ENCODE measurements at places on chromosomes 11 and 22. TPM values are rescaled to one million over a fixed set of nuclear protein-coding genes. Genes with fewer than 3 reads are reported as not detected.

DNA sequence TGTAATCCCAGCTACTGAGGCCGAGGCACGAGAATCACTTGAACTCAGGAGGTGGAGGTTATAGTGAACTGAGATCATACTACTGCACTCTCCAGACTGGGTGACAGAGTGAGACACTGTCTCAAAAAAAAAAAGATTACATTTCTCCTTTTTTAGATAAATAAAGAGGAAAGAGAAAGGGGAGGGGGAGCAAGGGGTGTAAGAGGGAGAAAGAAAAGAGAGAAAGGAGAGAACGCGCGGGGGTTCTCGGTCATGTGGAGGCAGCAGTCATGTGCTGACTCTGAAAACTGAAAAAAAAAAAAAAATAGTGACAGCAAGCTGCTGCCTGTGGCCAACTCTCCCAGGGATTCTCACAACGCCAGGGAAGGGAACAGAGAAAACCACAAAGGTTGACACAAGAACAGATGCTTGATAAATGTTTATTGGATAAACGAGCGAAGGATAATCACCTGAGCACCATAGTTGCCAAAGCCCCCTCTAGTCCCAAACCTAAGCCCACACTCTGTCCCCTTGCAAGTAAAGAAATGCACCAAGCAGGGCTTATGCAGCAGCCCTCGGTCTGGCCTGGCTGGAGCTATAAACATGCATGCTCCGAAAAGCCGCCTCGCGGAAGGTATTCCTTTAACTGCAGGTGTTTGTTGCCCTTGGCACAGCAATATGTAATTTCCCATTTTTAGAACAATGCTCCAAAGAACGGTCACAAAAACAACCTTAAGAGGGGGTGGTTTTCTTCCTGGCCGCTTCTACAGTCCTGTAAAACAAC lies 14.5 kb downstream of the SCGB1A1 start:
- DNase-seq, result no peak

DNA sequence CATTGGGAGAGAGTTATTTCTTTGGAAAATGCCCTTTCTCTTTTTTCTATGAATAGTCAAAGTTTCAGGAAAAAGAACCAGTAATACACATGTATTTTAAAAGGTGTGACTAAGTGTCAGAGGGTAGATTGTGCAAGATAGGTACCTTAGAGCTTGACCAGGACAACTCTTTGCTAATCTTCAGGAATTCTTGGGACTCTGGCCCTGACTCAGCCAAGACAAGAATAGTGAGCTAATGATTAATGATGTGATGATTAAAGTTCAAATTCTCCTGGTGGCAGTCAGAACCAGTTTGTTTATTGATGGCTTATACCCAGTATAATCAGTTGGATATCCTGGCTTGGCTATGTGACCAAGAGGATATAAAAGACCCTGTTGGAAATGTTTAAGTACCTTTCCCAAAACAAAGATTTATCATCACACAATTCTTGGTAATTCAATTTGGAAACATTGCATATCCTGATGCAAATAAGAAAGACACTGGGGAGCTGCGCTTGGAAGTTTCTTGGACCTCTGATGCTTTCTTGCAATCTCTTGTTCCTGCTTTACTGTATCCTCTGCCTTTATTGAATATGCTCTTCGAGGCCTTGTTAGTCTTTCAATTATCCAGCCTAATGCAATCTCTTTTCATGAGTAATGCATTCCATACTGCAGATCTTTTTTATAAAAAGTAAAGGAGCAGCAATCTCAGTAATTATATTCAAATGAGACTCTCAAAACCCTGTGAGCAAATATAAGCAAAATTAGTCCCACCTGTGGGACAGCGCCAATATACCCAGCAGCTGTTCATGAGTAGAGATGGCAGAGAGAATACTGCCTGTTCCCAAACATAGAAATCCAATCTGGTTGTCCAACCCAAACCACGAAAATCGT lies 48.0 kb upstream of the CEP126 start:
- DNase-seq, result no peak

MAPK8IP1 gene
- 8.9 TPM for total RNA-seq

- no peak for DNase-seq
These were observed 247.5 kb downstream of the GRIK4 start for GRCh38 chr11:120759046-120759445.

DNA sequence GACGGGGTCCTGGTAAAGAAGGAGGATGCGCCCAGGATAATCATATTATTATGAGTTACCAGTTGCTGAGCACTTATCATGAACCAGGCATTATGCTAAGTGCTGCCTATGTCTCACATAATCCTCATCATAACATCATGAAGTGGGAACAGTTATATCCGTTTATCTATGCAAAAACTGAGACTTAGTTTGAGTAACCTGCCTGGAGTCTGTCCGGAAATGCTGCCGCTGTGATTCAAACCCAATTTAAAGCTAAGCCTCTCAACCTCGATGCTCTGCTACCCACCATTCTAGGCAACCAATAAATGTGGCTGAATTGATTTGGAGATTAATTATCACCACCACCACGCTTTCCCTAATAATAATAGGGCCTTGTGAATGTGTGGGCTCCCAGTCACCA lies 111.5 kb upstream of the CLMP start:
- DNase-seq, result no peak

GRCh38 chr11:85698195-85698594 lies 12.2 kb upstream of the CCDC89 start:
- DNase-seq, result no peak

DNA sequence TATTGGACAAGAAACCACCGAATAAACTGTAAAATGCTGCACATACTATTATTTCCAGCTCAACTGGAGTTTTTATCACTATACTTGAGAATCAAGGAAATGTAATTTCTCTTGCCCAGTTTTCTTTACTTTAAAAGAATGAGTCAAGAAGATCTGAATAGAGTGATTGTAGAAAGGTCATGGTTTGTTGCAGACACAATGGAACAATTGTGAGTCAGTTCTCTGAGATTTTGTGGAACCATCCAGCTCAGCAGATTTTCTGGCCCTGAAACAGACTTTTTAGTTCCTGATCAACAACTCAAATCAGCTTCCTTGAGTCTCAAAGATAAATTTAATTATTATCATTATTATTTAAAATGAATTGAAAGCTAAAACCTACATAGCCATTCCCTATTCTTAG lies 1.3 kb downstream of the TCN1 start:
- peak; percentile 12 for DNase-seq

- no peak for DNase-seq
These were observed 16.8 kb downstream of the DNAL4 start for GRCh38 chr22:38777087-38777671.

DNA sequence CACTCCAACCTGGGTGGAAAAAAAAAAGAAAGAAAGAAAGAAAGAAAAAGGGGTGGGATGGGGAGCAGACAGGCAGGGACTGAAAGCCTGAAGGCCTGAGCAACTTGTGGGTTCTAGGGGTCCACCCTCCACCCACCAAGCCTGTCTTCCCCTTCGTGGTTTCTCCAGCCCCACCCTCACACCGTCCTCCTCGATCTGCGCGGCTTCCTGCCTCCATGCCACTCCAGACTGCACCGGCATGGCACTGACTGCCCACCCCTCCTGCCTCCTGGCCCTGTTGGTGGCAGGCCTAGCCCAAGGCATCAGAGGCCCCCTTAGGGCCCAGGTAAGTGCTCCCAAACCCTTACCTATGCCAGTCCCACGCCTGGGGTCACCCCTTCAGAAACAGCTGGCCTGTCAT lies at the start of gene CTSW:
TSS of gene CTSW (plus strand) at position 221 of the 400 bp plus-strand sequence. CDS start at position 239, 18 bp downstream.
- DNase-seq, result no peak

DNA sequence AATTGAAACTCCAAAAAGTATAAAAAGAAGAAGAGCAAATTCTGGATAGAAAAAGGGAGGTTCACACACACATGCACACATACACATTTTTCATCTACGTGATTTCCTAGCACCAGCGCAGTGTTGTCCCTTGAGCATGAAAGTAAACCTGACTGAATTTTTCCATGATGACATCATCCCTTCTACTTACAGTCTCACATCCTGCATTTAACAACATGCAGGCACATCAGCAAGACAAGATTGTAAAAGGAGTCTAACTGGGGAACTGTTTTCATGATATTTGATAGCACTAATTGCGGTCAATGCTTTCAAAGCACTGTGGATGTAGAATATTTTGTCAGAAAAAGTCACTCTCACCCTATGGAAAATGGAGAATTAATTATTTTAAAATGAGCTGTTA lies 36.6 kb downstream of the GAS2 start:
- DNase-seq, result peak; percentile 91

- DNase-seq, result no peak
These were observed 7.9 kb upstream of the NELL1 start for GRCh38 chr11:20661445-20661844.

DNA sequence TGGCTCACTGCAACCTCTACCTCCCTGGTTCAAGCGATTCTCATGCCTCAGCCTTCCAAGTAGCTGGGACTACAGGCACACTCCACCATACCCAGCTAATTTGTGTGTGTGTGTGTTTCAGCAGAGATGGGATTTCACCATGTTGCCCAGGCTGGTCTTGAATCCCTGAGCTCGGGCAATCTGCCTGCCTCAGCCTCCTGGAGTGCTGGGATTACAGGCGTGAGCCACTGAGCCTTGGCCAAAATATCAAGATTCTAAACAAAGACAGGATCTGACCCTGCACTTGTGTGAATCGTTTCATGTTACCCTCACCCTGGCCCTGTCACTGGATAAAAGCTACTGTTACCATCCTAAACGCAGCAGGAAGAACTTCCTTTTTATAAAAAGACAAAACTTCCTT lies 15.6 kb upstream of the THY1 start:
- DNase-seq, result no peak

- DNase-seq, result no peak
These were observed at the start of gene SCGB1D2 for GRCh38 chr11:62242021-62242420. Gene SCGB1D2 (plus strand): TSS chr11:62242239. CDS start chr11:62242308, 69 bp downstream.

DNA sequence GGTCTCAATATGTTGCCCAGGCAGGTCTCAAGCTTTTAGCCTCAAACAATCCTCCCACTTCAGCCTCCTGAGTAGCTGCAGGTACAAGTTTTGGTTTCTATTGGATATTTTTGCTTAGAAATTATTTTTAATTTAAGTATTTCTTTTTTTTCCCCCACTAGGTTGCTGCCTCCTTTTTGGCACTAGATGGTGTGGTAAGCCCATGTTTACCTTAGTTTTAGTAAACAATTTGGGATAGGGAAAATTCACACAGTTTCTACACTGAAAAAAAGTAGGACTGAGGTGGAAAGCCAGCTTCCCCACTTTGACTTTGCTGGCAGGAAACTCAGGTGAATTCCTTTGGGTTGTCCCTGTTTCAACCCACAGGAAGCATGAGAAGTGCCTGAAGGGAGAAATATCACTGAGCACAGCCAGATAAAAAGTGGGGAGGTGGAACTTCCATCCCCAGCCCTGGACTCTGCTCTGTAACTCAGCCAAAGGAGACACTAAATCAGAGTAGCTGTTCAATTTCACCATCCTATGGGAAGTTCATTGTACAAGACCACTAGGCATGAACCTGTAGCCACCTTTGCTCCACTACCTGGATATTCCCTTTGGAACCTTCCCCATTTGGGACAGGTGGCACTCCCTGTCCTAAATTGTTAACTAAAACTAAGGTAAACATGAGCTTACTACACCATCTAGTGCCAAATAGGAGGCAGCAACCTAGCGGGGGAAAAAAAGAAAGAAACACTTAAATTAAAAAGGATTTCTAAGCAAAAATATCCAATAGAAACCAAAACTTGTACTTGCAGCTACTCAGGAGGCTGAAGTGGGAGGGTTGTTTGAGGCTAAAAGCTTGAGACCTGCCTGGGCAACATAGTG lies 154.4 kb upstream of the FAT3 start:
- DNase-seq, result no peak

- no peak for DNase-seq
These were observed 4.2 kb upstream of the OSM start for GRCh38 chr22:30270832-30271231.

GRCh38 chr22:35476341-35476740 lies 64.3 kb upstream of the RASD2 start:
- DNase-seq, result no peak

- no peak for DNase-seq
These were observed 40.8 kb downstream of the ELFN2 start for GRCh38 chr22:37386441-37386840.

KRTAP5-9 gene
- total RNA-seq, result not detected

OR2AT4 gene
- not detected for total RNA-seq

DNA sequence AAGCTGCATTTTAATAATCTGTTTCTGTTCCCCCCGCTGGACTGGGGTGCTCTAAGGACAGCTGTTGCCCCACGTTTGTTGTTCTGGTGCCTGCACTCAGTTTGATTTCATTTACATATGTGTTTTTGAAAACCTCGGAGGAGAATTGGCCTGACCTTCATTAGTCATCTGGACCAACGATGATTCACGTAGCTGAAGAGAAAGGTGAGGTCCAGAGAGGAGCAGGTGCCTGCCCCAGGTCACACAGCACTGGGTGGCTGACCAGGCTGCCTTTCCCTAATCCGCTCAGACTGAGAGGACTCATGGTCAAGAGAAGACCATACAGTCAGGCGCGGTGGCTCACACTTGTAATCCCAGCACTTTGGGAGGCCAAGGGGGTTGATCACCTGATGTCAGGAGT lies 3.8 kb downstream of the CSDC2 start:
- DNase-seq, result no peak

DNA sequence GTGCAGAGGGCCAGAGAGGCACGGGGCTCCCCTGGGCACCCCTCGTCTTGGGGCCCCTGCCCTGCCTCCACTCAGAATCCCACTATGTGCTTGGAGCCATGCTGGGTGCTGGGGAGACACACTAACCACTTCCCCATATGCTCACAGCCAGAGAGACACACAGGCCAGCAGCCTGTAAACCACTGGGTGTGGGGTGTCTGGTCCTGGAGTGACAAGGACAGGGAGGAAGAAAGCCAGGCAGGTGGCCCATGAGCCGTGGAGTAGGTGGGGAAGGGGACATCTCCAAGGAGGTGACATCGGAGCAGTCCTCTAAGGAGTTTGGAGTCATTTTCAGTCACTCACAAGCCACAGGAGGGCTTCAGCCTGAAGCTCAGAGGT lies 58.9 kb downstream of the CDKN1C start:
- no peak for DNase-seq

SLC22A8 gene
- not detected for total RNA-seq
